ENCODE measurements at places on chromosomes 13 and 19.

DNA sequence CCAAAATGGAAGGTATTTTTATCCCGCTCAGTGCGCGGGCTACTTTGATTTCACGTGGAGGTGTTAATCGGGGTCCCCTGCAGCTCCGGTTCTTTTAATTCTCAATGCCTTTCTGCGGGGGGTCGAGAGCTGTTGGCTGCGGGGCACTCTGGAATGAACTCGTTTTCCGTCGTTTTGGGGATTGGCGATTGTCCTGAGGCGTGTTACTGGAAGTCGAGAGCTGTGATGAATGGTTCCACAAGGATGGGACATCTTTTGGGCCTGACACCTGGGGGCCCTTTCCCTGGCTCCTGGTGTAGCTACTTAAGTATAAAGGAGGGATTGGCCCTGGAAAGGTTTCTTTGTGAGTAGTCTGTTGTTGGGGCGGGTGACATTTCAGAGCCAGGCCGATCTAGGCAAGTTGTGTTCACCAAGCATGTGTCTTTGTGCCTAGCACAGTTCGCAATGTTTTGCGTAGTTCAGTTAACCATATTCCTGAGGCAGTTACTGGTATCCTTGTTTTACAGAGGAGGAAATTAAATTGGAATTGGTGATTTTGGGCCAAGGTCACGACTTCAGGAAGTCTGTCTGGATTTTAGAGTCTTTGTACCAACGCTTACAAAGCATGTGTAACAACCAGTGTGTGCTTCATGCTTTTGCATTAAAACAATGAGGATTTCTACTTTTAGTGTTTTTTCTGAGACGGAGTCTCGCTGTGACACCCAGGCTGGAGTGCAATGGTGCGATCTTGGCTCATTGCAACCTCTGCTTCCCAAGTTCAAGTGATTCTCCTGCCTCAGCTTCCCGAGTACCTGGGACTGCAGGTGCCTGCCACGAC, 846 bp downstream of the RPL13A start:
- no peak for DNase-seq

DNA sequence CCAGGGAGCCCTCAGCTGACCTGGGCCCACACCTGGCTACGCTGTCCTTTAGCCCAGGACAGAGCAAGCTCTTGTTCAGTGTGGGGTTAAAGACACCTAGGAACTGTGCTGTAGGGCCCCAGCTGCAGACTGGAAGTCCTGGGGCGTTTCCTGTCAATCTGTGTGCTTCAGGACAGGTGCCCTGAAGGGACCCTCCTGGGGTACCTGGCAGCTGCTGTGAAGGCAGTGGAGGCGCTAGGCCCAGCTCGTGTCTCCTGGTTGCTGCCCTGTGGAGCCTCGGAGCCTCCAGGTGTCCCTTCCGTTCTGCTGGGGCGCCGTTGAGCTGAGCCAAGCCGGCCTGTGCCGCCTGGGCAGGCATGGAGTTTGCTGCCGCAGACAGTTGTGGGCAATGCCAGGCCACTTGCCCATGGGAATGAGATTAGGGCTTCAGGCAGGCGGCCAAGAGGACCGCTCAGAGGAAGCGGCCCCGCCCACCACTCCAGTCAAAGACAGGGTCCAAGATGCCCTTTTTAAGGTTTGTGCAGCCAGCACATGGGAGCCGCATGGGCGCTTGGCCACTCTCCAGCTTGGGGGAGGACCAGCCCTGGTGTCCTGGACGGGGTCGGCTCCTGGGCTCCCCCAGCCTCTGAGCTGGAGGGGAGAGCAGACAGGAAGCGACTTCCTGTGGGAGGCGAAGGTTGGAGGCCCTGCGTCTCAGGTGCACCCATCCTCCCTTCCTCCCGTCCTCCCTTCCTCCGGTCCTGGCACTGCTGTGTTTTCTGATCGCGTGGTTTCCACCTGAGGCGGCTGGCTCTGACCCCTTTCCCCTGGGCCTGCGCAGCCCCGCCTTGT, 4.0 kb downstream of the PTBP1 start:
- peak; percentile 31 for DNase-seq

DNA sequence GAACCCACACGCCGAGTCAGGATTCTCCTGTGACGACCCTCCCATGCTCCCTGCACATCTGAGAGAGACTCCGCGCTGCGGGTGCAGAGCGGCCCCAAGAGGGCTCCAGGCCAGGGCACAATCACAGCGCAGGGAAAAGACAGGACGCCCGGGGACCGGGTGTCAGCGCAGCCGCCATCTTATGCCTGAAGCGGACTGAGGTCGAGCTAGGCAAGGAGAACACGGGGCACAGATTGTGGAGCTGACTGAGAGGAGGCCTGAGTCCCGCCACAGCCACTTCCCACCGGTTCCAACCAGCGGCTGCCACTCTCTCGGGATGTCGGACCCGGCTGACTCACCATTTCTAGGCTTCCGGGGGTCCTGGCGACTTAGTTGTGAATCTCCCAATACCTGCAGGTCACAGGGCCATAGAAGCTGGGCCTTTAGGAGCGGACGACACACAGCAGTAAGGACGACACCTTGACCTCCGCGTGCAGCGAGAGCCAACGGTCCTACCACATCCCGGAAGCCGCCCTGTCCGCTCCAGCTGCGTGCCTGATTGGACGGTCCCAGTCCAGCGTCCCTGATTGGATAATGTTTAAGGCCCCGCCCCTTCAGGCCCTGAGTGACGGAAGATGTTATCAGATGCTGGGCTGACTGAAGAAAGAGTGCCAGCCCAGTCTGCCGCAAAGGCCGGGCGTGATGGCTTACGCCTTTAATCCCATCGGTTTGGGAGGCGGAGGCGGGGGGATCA, at the start of gene ZNF728:
TSS of gene ZNF728 (minus strand) at position 487 of the 733 bp plus-strand sequence. CDS start at position 341, 146 bp downstream.
- no peak for DNase-seq

- no peak for DNase-seq
These were observed 41.5 kb downstream of the PDS5B start for GRCh38 chr13:32627793-32628192.

- DNase-seq, result no peak
These were observed 8.8 kb downstream of the TPT1 start for GRCh38 chr13:45332036-45332830.

DNA sequence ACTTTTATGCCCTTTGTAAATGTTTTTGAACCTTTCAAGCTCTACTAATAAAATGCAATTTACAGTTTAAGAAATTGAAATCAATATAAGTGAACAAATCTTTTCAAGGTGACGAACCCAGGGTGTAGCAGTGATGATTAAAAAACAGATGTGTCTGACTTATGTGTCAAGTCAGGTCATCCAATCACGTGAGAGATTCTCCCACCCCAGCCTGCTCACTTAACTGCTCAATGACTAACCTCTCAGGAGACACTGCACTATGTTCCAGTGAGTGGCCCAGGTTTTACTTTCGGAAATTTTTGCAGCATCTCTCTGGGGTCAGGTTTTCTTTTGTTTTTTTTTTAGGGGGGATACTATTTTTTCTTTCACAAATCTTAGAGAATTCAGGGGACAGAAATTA, 60.7 kb downstream of the ZNF429 start:
- no peak for DNase-seq
